ENCODE measurements at places on chromosomes 7 and 10. TPM values are rescaled to one million over a fixed set of nuclear protein-coding genes. Genes with fewer than 3 reads are reported as not detected.
A peak's percentile ranks its signal among the peaks of the same experiment; 100 is the strongest.

SPDYE5 gene
- not detected for total RNA-seq

- H3K4me3 ChIP-seq, result no peak overlapping the region
- H3K27me3 ChIP-seq, result no peaks in the 10 kb centered on the region
- no peaks in the 10 kb centered on the region for H3K36me3 ChIP-seq
- no peak overlapping the region for H3K27ac ChIP-seq
- no peak for DNase-seq
These were observed 64.1 kb downstream of the ANLN start for GRCh38 chr7:36453769-36454168.

GRCh38 chr7:29080803-29081202, 65.5 kb downstream of the CPVL start:
- H3K36me3 ChIP-seq, result no peaks in the 10 kb centered on the region
- H3K27ac ChIP-seq, result no peak overlapping the region
- no peak overlapping the region for H3K4me3 ChIP-seq
- DNase-seq, result no peak

CDK1 gene
- total RNA-seq, result 1.8 TPM

- no peaks in the 10 kb centered on the region for H3K4me1 ChIP-seq
- no peak for DNase-seq
- no peaks in the 10 kb centered on the region for H3K27me3 ChIP-seq
- no peaks in the 10 kb centered on the region for H3K36me3 ChIP-seq
These were observed 34.7 kb upstream of the SLC35B4 start for GRCh38 chr7:134351424-134351823.

CREM gene
- 124 TPM for total RNA-seq

CLCN1 gene
- total RNA-seq, result not detected

- no peaks in the 10 kb centered on the region for H3K36me3 ChIP-seq
- H3K27me3 ChIP-seq, result no peaks in the 10 kb centered on the region
- no peak for DNase-seq
- H3K4me1 ChIP-seq, result no peaks in the 10 kb centered on the region
These were observed 19.1 kb upstream of the KLF6 start for GRCh38 chr10:3803927-3804741.

DNA sequence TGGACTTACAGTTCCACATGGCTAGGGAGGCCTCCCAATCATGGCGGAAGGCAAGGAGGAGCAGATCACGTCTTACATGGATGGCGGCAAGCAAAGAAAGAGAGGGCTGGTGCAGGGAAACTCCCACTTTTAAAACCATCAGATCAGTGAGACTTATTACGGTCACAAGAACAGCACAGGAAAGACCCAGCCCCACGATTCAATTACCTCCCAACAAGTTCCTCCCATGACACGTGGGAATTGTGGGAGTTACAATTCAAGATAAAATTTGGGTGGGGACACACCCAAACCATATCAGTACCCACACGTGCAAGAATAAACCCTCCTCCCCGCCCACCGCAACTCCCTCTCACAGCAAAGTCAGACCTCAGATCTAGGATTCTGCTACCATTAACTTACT, 4.5 kb upstream of the AIFM2 start:
- no peaks in the 10 kb centered on the region for H3K36me3 ChIP-seq
- no peak overlapping the region for H3K4me3 ChIP-seq
- no peak for DNase-seq
- no peak overlapping the region for H3K27ac ChIP-seq

- H3K4me3 ChIP-seq, result no peak overlapping the region
- no peaks in the 10 kb centered on the region for H3K4me1 ChIP-seq
- no peaks in the 10 kb centered on the region for H3K36me3 ChIP-seq
- DNase-seq, result no peak
- H3K27ac ChIP-seq, result no peak overlapping the region
These were observed 78.7 kb downstream of the CXCL12 start for GRCh38 chr10:44306147-44306710.

- no peak overlapping the region for H3K4me3 ChIP-seq
- H3K36me3 ChIP-seq, result no peaks in the 10 kb centered on the region
- H3K27ac ChIP-seq, result no peak overlapping the region
- H3K4me1 ChIP-seq, result no peaks in the 10 kb centered on the region
- peaks cover 6% of the 10 kb centered on the region for H3K27me3 ChIP-seq
- no peak for DNase-seq
These were observed 96.0 kb downstream of the GATA3 start for GRCh38 chr10:8150401-8150905.

- H3K36me3 ChIP-seq, result no peaks in the 10 kb centered on the region
- H3K27ac ChIP-seq, result no peak overlapping the region
- no peaks in the 10 kb centered on the region for H3K4me1 ChIP-seq
- peaks cover 15% of the 10 kb centered on the region for H3K27me3 ChIP-seq
These were observed 69.3 kb upstream of the C7orf33 start for GRCh38 chr7:148521271-148521670.

CH25H gene
- not detected for total RNA-seq

DNA sequence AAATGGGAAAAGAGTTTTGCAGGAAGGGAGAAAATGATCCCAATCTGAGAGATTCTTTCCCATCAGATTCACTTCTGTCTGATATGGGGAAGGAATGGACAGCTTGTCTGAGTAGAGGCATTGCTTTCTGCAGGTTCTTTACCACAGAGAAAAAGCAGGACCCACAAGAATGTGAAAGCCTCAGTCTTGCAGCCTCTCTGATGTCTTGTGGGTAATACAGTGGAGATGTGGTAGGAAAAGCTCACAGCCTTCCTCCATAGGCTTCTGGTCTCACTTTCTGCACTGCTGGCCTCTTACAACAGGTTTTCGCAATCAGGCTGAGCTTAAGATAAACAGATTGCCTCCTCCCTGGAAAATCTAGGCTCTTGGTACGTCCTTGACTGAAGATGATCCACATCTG, 551 bp downstream of the IFIT1 start:
- peaks cover 17% of the 10 kb centered on the region for H3K4me1 ChIP-seq
- no peaks in the 10 kb centered on the region for H3K36me3 ChIP-seq
- no peak overlapping the region for H3K4me3 ChIP-seq
- peak; percentile 69 for DNase-seq
- H3K27ac ChIP-seq, result peak overlapping the region; percentile 86

DNA sequence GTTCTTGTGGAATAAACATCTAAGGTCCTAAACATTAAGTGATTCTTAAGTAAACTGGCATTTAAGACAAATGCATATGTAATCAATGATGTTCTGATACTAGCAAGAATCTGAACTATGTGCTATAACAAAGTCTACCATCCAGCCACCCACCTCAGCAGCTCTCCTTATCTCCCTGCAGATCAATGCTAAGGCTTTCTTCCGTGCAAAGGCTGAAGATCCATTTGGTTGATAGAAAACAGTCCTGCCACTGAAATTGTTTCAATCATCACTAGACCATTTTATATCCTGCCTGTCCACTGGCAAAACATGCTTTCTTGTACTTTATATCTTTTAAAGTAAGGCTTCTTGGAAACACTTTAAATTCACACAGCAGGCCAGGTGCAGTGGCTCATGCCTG, 6.3 kb upstream of the SMKR1 start:
- H3K36me3 ChIP-seq, result no peaks in the 10 kb centered on the region
- no peak for DNase-seq
- H3K27me3 ChIP-seq, result no peaks in the 10 kb centered on the region
- no peaks in the 10 kb centered on the region for H3K4me1 ChIP-seq

GRCh38 chr7:14228341-14228740, 238.9 kb upstream of the ETV1 start:
- DNase-seq, result no peak
- no peak overlapping the region for H3K4me3 ChIP-seq
- H3K36me3 ChIP-seq, result no peaks in the 10 kb centered on the region
- H3K27me3 ChIP-seq, result no peaks in the 10 kb centered on the region
- no peaks in the 10 kb centered on the region for H3K4me1 ChIP-seq

DNA sequence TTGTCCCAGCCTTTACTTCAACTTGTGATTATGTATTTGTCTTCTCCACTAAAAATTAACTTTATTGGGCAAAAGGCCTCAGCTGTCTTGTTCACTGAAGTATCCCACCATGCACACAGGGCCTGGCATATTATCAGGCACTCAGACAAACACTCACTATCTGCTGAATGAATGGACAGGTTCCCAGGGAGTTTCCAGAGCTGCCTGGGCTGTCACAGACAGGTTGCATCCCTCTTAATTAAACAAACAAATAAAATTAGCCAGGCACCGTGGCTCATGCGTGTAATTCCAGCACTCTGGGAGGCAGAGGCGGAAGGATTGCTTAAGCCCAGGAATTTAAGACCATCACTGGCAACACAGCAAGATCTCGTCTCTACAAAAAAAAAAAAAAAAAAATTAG, 1.5 kb upstream of the TSPAN14 start:
- H3K27ac ChIP-seq, result no peak overlapping the region
- H3K36me3 ChIP-seq, result no peaks in the 10 kb centered on the region
- H3K27me3 ChIP-seq, result no peaks in the 10 kb centered on the region
- H3K4me3 ChIP-seq, result no peak overlapping the region

- no peak overlapping the region for H3K27ac ChIP-seq
- no peak for DNase-seq
- no peak overlapping the region for H3K4me3 ChIP-seq
- H3K36me3 ChIP-seq, result no peaks in the 10 kb centered on the region
These were observed 317.7 kb upstream of the SEMA3C start for GRCh38 chr7:81236560-81236959.

AKR1C8 gene
- not detected for total RNA-seq

DNA sequence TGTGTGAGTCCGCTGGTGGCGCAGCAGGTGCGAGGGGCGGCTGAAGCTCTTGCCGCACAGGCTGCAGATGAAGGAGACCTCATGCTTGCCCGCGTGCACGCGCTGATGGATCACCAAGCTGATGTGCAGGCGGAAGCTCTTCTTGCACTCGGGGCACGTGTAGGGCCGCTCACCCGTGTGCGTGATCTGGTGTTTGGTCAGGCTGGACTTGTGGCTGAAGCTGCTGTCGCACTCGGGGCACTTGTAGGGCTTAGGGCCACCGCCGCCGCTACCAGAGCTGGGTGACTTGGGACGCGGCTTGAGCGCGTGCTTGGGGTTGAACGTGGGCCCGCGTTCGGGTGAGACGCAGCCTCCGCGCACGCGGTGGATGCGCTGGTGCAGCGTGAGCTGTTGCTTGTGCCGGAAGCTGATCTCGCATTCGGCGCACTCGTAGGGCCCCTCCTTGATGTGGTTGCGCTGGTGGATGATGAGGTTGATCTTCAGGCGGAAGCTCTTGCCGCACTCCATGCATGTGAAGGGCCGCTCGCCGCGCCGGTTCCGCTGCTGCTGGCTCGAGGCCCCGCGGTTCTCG, 28.7 kb downstream of the ZNF777 start:
- DNase-seq, result no peak
- no peaks in the 10 kb centered on the region for H3K4me1 ChIP-seq
- no peak overlapping the region for H3K27ac ChIP-seq
- H3K36me3 ChIP-seq, result peaks cover 38% of the 10 kb centered on the region

DNA sequence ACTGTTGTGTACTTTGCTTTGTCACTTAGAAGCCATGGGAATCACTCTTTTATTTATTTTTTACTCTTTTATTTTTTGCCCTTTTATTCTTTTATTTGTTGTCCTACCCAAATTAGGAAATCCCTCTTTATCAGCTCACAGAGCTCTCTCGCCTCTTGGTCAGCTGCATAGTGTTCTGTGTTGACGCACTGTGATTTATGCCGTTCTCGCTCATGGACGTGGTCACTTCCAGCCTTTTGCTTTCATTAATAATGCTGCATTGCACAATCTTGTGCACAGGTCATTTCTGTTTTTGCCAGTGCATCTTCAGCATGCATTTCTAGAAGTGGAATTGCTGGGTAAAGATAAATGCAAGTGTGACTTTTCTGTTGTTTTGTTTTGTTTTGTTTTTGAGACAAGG, 42.3 kb downstream of the FBH1 start:
- peaks cover 12% of the 10 kb centered on the region for H3K4me1 ChIP-seq
- H3K36me3 ChIP-seq, result peaks cover 77% of the 10 kb centered on the region
- H3K27ac ChIP-seq, result no peak overlapping the region
- peak; percentile 86 for DNase-seq
- no peaks in the 10 kb centered on the region for H3K27me3 ChIP-seq

EFCAB10 gene
- 0.11 TPM for total RNA-seq

- no peaks in the 10 kb centered on the region for H3K36me3 ChIP-seq
- no peaks in the 10 kb centered on the region for H3K4me1 ChIP-seq
- no peak for DNase-seq
- no peak overlapping the region for H3K27ac ChIP-seq
These were observed 47.8 kb upstream of the GDF10 start for GRCh38 chr10:47252093-47252780.

CTAGE6 gene
- total RNA-seq, result 2.6 TPM

GRCh38 chr10:22494007-22494406, 148.7 kb downstream of the SPAG6 start:
- H3K4me1 ChIP-seq, result no peaks in the 10 kb centered on the region
- H3K27me3 ChIP-seq, result no peaks in the 10 kb centered on the region

CDC14C gene
- total RNA-seq, result not detected

CYP3A7 gene
- total RNA-seq, result 1.5 TPM

DNA sequence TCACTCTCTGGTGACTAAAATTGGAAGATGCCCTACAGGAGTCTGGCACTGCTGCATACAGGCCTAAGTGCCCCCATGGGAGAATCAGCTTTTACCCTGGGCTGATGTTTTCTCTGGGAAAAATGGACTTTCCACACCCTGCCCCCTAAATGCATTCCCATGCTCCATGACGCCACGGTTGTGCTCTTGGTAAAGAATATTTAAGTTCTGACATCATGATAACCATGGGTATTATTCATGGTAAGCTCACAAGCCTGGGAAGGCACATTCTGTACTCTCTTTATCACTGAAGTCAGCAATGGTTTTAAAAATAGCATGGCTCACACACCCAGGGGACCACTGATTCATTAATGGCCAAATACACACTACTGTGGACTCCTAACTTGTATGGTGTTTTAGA, 43.4 kb downstream of the HIPK2 start:
- H3K4me3 ChIP-seq, result no peak overlapping the region
- peaks cover 58% of the 10 kb centered on the region for H3K4me1 ChIP-seq
- no peaks in the 10 kb centered on the region for H3K36me3 ChIP-seq
- H3K27ac ChIP-seq, result no peak overlapping the region
- no peaks in the 10 kb centered on the region for H3K27me3 ChIP-seq

BHLHA15 gene
- total RNA-seq, result not detected

- H3K4me3 ChIP-seq, result no peak overlapping the region
- no peak for DNase-seq
- no peaks in the 10 kb centered on the region for H3K27me3 ChIP-seq
- no peak overlapping the region for H3K27ac ChIP-seq
- H3K36me3 ChIP-seq, result no peaks in the 10 kb centered on the region
These were observed 20.5 kb upstream of the VWDE start for GRCh38 chr7:12423997-12424745.

- no peak for DNase-seq
- H3K4me3 ChIP-seq, result no peak overlapping the region
- no peaks in the 10 kb centered on the region for H3K4me1 ChIP-seq
- H3K36me3 ChIP-seq, result no peaks in the 10 kb centered on the region
- H3K27me3 ChIP-seq, result peaks cover 5% of the 10 kb centered on the region
These were observed 82.5 kb upstream of the SP4 start for GRCh38 chr7:21345361-21345760.

NEUROD6 gene
- not detected for total RNA-seq

- DNase-seq, result no peak
- no peak overlapping the region for H3K27ac ChIP-seq
- H3K4me3 ChIP-seq, result no peak overlapping the region
- no peaks in the 10 kb centered on the region for H3K27me3 ChIP-seq
- no peaks in the 10 kb centered on the region for H3K36me3 ChIP-seq
These were observed 28.7 kb upstream of the RUFY2 start for GRCh38 chr10:68435803-68436202.

- no peaks in the 10 kb centered on the region for H3K36me3 ChIP-seq
- no peak overlapping the region for H3K27ac ChIP-seq
- H3K4me1 ChIP-seq, result peaks cover 2% of the 10 kb centered on the region
- H3K4me3 ChIP-seq, result no peak overlapping the region
- no peak for DNase-seq
- no peaks in the 10 kb centered on the region for H3K27me3 ChIP-seq
These were observed 24.9 kb downstream of the SHTN1 start for GRCh38 chr10:116980041-116980440.

Data from adrenal gland (tissue), 19 donors.